ENCODE measurements at places on chromosomes 1 and 21.

DNA sequence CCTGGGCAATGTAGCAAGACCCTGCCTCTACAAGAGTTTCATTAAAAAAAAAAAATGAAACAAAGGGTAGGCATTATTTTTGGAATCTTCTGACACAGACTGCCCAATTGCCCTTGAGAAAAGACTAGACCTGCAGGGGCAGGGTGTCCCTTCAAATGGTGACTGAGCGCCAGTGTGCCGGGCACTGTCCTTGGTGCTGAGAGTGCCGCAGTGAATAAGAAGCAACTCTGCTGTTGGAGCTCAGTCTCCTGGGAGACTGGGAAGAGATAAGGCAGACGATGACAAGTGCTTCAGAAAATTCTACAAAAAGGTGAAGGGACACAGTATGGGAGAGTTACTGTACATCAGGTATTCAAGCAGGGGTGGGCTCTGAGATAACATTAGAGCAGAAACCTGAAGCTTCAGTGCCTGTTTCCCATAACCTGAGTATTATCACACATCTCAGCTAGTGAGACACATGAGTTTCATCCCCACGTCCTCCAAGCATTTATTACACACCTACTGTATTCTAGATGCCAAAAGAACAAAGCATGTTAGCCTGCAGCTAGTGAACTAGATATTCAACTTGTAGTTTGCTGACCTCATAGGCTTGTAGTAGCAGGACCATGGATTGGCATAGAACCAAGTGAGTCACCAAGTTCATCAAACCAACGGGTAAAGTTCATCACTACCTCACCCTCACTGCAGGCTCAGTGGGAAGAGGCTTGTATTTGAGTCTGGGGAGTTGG is 18.4 kb upstream of the RPL11 start:
- DNase-seq = no peak

DNA sequence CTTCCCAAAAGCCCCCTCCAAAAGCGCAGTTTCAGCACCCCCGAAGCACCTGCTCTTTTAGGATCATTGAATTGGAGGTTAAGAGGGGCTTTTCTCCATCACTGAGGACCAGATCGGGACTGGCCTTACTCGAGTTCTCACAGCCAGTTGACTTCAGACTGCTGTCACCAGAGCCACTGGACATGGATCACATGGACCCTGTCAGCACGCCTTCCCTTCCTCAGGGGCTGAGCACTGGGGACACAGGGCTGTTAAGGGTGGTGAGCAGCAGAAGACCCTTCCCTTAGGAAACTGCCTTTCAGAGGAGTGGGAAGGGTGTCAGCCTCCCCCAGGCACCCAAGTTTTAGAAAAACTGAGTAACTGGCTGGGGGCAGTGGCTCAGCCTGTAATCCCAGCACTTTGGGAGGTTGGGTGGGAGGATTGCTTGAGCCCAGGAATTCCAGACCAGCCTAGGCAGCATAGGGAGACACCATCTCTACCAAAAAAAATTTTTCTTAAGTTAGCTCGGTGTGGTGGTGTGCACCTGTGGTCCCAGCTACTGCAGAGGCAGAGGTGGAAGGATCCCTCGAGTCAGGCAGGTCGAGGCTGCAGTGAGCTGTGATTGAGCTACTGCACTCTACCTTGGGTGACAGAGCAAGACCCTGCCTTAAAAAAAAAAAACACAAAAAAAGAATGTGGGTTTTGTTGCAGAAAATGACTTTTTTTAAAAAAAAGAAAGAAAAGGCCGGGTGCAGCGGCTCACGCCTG is 584 bp upstream of the FGR start:
- DNase-seq = no peak

GRCh38 chr1:30376054-30376697 is 347.2 kb downstream of the MATN1 start:
- no peak for DNase-seq

DNA sequence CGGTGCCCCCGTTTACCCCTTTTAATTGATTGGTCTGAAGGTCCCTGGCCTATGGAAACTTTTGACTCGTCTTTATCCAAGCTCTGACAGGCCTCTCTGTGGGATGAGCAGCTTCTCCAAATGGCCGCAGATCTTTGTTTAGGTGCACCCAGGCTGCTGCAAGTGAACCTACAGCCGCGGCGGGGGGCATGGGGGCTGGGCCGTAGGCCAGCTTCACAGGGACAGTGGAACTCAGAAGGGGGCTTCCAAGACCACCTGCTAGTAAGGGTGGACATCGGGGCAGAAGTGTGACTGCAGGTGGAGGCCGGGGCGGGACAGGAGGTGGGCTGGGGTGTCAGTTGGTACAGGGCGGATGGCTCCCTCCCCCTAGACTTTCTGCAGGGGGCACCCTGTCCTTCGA is 257.5 kb downstream of the SIPA1L2 start:
- DNase-seq = no peak

GRCh38 chr1:242211254-242212022 is 212.5 kb upstream of the MAP1LC3C start:
- no peak for DNase-seq

DNA sequence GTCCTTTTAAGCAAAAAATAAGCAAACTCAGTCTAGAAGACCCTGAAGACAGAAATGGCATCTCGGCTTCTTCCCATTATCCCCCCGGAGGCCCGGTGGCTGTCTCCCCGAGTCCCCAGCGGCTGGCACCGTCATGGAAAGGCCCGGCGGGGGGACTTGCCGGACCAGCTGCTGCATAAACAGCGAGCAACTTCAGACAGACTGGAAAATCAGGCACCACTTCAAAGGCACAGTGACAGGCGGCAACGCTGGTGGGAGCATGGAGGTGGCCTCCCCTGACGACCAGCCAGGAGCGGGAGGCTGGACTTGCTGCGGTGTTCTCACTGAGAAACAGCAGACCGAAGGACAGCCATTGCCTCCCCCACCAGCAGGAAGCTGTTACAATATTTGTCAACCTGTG is 18.4 kb upstream of the C1QA start:
- no peak for DNase-seq

DNA sequence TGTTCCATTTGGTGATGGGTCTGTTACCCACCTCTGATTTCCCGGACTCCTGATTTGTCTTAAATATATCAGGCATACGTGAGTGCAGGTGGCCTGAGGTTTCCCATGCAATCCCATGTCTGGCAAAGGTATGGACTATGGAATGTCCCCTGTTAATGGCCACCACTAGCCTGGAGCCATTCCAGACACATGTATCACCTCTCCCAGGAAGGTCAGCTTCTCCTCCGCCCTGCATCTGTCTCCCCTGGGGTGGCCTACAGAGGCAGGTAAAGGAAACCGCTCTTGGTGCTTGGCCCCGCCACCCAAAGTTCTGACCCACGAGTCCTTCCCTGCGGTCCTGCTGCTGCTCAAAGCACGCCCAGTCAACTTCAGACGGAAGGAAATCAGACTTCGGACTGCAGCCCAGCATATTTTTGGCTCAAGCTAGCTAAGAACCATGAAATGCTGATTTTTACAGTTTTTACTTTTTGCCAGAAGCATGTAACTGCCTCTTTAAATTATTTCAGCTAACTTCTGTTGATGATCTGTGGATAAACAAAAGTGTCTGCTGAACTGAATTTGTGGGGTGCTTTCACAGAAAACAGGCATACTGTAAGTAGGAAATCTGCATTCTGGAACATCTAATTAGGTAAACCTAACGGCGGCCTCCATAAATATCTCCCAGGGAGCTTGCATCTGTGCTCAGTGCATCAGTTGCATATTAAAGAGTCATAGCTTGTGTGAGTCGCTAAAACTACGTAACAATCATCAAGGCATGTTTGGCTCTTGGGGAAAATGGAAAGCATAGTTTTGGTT is 105.9 kb downstream of the PCP4 start:
- DNase-seq = no peak

DNA sequence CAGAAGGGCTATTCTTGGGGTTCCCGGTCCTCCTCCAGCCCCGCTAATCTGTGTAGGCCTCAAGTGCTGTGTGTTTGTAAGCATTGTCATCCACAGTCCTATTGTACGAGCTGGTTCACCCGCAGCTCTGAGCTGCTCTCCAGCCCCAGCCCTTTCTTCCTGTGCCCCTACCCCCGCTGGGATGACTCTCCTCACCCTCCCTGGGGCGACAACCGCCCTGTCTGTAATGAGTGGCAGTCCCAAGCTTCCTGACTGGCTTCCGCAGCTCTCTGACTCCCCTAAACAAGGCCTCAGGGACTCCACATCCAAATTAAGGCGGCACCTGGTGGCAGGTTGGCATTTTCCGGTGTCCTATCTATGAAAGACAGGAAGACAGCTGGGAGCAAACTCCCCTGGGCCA is 45.8 kb downstream of the TFF3 start:
- no peak for DNase-seq

All from activated CD8-positive, alpha-beta memory T cell treated with anti-CD3 and anti-CD28 coated beads for 1 hour (primary cell).